Fibroblast of lung (primary cell): ENCODE measurements at places on chromosomes 4 and X. TPM values are rescaled to one million over a fixed set of nuclear protein-coding genes. Genes with fewer than 3 reads are reported as not detected.

DNA sequence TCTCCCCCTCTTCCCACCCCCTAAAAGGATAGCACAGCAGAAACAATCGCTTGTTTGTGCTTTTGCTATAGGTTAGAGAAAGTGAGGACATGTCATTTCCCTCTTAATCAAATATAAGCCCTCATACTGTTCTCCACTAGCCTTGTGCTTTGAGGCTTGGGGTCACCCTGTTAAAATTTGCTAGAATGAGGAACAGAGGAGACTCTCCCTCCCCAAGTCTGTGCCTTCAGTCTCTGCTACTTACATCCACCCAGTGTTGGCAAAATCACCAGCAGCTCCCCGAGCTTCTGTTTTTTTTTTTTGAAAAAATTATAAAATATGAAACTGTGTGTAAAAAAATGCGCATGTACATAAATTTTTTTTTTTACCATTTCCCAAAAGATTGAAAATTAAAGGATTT, 19.3 kb downstream of the KLF3 start:
- H3K36me3 ChIP-seq = peaks cover 7% of the 10 kb centered on the region
- DNase-seq = no peak
- H3K27ac ChIP-seq = no peak overlapping the region
- no peak overlapping the region for H3K4me3 ChIP-seq
- H3K27me3 ChIP-seq = no peaks in the 10 kb centered on the region
- peaks cover 7% of the 10 kb centered on the region for H3K4me1 ChIP-seq

- no peak overlapping the region for H3K4me3 ChIP-seq
- no peaks in the 10 kb centered on the region for H3K4me1 ChIP-seq
- DNase-seq = no peak
- no peak overlapping the region for H3K27ac ChIP-seq
- H3K36me3 ChIP-seq = no peaks in the 10 kb centered on the region
Measured at GRCh38 chr4:147693218-147693617, 9.3 kb upstream of the PRMT9 start.

DNA sequence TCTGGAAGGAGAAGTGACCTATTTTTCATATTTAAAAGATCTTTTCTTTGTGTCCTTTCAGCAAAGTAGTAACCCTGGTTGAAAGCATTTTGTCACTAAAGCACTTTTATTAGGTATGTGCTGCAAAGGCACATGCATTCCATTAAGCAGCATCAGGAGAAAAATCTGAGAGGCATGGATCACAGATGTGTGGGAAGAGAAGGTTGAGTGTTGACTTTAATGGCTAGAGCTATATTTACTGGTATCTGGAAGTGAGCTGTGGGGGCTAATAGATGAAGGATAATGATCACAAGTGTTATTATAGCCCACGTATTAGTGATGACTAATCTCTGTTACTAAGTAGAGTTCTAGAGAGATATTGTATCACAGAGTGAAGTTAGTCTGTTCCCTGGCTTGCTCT, 1520.7 kb downstream of the ARAP2 start:
- DNase-seq = peak; percentile 13
- no peaks in the 10 kb centered on the region for H3K27me3 ChIP-seq
- no peaks in the 10 kb centered on the region for H3K36me3 ChIP-seq
- no peak overlapping the region for H3K27ac ChIP-seq

DNA sequence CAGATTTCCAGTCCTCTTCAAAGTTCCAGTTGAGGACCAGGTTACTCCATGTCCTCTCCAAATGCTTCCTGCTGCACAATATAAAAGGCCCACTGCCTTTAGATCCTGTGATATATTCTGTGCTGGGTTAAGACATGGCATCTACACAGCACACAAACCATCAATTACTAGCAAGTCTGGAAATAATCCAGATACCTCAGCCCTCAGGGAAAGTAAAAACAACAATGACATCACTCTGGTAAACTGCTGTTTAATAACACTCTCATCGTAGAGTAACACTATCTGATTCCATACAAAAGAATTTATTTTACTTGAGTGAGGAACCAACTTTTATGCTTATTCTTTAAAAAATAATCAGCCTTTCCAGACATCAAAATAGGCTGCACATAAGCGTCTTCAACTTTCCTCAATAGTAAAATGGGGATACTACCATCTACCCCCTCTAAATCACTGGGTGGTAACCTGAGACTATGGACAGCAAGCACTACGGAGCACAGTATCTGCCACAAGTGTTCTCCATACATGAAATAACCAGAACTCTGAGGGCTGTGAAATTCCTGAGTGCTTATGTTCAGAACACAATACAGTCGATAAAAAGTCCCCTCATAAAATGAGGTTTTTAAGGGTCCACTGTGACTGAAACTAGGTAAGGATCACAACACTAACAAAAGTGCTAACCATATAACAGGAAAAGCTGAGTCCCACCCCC, 53.4 kb downstream of the ABCG2 start:
- no peaks in the 10 kb centered on the region for H3K36me3 ChIP-seq
- no peaks in the 10 kb centered on the region for H3K27me3 ChIP-seq
- no peak overlapping the region for H3K4me3 ChIP-seq
- peak overlapping the region; percentile 34 for H3K27ac ChIP-seq

GRCh38 chr4:118772081-118772766, 63.7 kb downstream of the SEC24D start:
- DNase-seq = peak; percentile 83
- no peaks in the 10 kb centered on the region for H3K27me3 ChIP-seq
- peaks cover 8% of the 10 kb centered on the region for H3K4me1 ChIP-seq
- no peak overlapping the region for H3K4me3 ChIP-seq
- peaks cover under 1% of the 10 kb centered on the region for H3K36me3 ChIP-seq

DNA sequence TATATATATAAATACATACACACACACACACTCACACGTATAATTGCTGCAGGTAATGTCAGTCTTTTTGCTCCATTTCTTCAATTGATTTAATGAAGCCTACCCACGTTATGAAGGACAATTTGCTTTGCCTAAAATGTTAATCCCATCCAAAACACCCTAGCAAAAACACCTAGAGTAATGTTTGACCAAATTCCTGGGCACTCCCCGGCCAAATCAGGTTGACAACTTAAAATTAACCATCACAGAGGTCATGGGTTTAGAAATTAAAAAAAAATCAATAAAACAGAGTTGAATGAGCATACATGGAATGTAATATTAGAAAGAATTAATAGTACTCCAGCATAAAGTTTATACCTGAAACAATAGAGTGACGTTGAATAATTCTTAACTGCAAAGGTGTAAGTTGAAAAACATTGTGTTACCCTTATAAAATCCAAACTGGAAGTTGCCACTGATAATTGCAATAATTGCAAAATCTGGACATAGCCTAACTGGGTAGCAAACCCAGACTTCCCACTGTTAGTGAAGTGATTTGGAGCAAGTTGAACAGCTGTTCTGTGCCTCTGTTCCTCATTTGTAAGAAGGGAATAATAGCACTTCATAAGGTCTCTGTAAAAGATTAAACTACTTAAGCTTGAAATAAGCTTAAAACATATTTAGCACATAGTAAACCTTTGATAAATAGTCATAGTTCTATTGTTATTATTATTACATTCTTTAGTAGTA, 2120.5 kb downstream of the PCDH7 start:
- H3K27me3 ChIP-seq = no peaks in the 10 kb centered on the region
- no peak overlapping the region for H3K4me3 ChIP-seq
- H3K4me1 ChIP-seq = no peaks in the 10 kb centered on the region
- H3K36me3 ChIP-seq = no peaks in the 10 kb centered on the region
- no peak for DNase-seq

GRCh38 chr4:122481766-122482405, 25.4 kb upstream of the IL2 start:
- no peaks in the 10 kb centered on the region for H3K4me1 ChIP-seq
- no peak overlapping the region for H3K27ac ChIP-seq
- H3K4me3 ChIP-seq = no peak overlapping the region

DNA sequence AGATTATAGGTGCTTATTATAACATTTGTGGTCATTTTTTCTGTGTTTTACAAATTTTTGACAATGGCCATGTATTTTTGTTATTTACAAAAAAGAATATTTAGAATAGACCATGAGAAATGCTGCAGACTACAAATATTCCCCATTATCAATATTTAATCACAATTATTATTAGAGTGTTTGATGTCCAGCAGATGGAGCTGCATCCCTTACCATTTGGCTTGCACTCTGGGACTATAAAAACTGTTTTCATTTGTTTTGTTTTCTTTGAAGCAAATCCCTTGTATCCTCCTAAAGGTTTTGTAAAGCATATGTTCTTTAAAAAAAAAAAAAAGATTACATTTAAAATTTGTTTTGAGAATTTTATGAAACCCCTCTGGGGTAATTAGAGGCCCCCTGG, 85.6 kb upstream of the CXorf66 start:
- no peaks in the 10 kb centered on the region for H3K36me3 ChIP-seq
- DNase-seq = peak; percentile 4
- H3K4me1 ChIP-seq = no peaks in the 10 kb centered on the region
- no peak overlapping the region for H3K27ac ChIP-seq
- H3K27me3 ChIP-seq = no peaks in the 10 kb centered on the region

DNA sequence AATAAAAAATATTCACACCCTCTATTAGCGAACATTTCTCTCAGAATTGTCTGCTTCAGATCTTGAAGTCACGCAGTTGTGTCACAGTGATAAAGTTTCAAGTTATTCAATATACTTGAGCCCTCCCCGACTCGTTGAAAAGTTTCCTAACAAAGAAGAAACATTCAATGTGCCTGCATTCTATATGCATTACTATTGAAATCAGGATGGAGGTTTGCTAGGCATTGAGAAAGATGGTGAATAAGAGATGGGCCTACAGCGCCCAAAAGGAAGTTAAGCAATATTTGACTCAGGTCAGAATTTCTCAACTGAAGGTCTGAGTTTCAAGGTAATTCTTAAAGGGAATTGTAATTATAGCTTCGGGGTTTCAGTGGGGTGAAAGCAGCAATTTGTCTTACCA, 6.1 kb downstream of the TCEANC start:
- H3K4me1 ChIP-seq = no peaks in the 10 kb centered on the region
- no peaks in the 10 kb centered on the region for H3K36me3 ChIP-seq
- no peaks in the 10 kb centered on the region for H3K27me3 ChIP-seq
- H3K4me3 ChIP-seq = no peak overlapping the region
- peak overlapping the region; percentile 16 for H3K27ac ChIP-seq
- DNase-seq = peak; percentile 33

DNA sequence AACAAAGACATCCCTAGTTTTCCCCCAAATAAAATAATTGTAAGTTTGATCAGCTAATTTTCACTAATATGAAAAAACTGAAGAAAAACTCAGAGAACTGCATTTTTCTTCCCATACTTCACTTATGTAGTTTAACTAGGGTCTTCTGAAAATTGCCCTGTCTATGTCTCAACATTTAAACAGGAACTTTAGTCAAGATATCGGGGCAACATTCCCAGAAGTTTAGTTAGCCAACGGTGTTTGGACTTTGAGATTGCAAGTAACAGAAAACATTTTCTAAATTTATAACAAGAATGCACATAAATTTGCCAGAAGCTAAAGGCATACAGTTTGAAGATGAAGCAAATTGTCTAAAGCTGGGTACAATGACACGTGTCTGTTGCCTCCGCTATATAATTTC, 201.1 kb downstream of the ARAP2 start:
- H3K4me1 ChIP-seq = no peaks in the 10 kb centered on the region
- H3K27ac ChIP-seq = no peak overlapping the region
- H3K4me3 ChIP-seq = no peak overlapping the region
- H3K36me3 ChIP-seq = no peaks in the 10 kb centered on the region

DNA sequence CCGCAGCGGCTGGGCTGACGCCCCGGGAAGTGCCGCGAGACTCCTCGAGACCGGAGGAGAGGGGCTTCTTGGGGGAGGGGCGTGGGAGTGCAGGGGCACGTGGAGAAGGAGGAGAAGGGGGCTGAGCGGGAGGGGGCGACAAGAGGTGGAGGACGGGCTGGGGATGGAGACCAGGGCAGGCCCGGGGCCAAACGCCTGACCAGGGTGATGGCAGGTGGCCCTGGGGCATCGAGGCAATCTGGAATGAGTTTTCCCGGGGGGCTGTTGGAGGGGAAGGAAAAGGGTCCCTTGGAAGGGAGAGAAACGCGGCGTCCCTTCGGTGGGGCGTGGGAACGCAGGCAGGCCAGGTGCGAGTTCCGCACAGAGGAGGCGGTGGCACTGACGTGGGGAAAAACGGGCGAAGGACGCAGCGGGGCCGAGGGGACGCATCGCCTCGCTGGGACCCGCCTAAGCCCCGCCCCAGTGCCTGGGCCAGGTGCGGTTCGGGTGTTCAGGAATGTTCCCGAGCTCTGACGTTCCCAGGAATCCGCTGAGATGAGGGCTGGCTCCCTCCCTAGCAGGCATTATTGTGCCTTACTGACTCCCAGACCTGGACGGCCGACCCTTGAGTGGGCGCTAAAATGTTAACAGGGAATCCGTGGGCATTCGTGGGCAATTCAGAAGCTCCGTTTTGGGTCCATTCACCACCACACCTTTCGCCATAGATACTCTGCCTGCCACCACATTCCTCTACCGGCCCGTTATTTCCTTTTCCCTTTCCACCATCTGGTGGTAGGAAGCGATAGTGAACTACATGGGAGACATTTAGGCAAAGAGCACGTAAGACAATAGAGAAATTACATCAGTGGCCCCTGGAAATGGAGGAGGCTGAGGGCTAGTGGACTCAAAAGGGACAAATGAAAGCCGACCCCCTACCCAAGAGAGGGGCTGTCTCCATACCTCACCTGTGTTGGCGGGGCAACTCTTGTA, 795 bp upstream of the SH3KBP1 start:
- DNase-seq = peak; percentile 79
- no peaks in the 10 kb centered on the region for H3K27me3 ChIP-seq
- H3K4me3 ChIP-seq = peak overlapping the region; percentile 58
- no peaks in the 10 kb centered on the region for H3K36me3 ChIP-seq
- H3K27ac ChIP-seq = peak overlapping the region; percentile 38
- peaks cover 1% of the 10 kb centered on the region for H3K4me1 ChIP-seq

GRCh38 chr4:189374176-189374575, 566.5 kb upstream of the FRG1 start:
- no peak overlapping the region for H3K4me3 ChIP-seq
- no peaks in the 10 kb centered on the region for H3K4me1 ChIP-seq
- no peaks in the 10 kb centered on the region for H3K36me3 ChIP-seq
- no peaks in the 10 kb centered on the region for H3K27me3 ChIP-seq
- H3K27ac ChIP-seq = no peak overlapping the region

- H3K4me1 ChIP-seq = no peaks in the 10 kb centered on the region
- H3K27ac ChIP-seq = no peak overlapping the region
- no peak for DNase-seq
- H3K27me3 ChIP-seq = no peaks in the 10 kb centered on the region
- no peaks in the 10 kb centered on the region for H3K36me3 ChIP-seq
Measured at GRCh38 chr4:126130215-126130614, 815.5 kb downstream of the FAT4 start.

GRCh38 chr4:18858229-18858922, 836.8 kb upstream of the LCORL start:
- no peak for DNase-seq
- no peaks in the 10 kb centered on the region for H3K36me3 ChIP-seq
- H3K27me3 ChIP-seq = no peaks in the 10 kb centered on the region
- H3K27ac ChIP-seq = no peak overlapping the region
- H3K4me3 ChIP-seq = no peak overlapping the region

FAT1 gene
- 408 and 729 TPM in 2 replicates for total RNA-seq

PARM1 gene
- 0.77 and 2.0 TPM in 2 replicates for total RNA-seq

FUNDC2 gene
- total RNA-seq = 18.3 and 21.3 TPM in 2 replicates

LANCL3 gene
- under 0.01 TPM in 1 of 2 replicates, not detected in the other for total RNA-seq

CXXC4 gene
- total RNA-seq = under 0.01 TPM in 2 replicates

VCX2 gene
- not detected in 2 replicates for total RNA-seq

HSFX4 gene
- total RNA-seq = not detected in 2 replicates

ATP8A1 gene
- 1.5 and 4.8 TPM in 2 replicates for total RNA-seq

TFE3 gene
- 24.7 and 36.8 TPM in 2 replicates for total RNA-seq
